Left ventricle myocardium inferior (tissue), 1 donor: ENCODE measurements at places on chromosomes 1 and 21. TPM values are rescaled to one million over a fixed set of nuclear protein-coding genes. Genes with fewer than 3 reads are reported as not detected.

The C1orf141 gene
- total RNA-seq = not detected

The TRIM58 gene
- total RNA-seq = 0.16 TPM

The SPRR2B gene
- not detected for total RNA-seq

The KRTAP23-1 gene
- not detected for total RNA-seq

The PTCH2 gene
- 0.25 TPM for total RNA-seq

The CRNN gene
- not detected for total RNA-seq

The NR0B2 gene
- 7.2 TPM for total RNA-seq

The GBP7 gene
- 0.11 TPM for total RNA-seq

- no peak for DNase-seq
These were observed 151.0 kb downstream of the CLEC20A start for GRCh38 chr1:178345807-178346206.

GRCh38 chr1:234114648-234115307 lies 210.3 kb downstream of the SLC35F3 start:
- DNase-seq = no peak

GRCh38 chr21:43854773-43855633 lies 10.0 kb upstream of the AGPAT3 start:
- no peak for DNase-seq

- no peak for DNase-seq
These were observed 11.3 kb downstream of the UBE2G2 start for GRCh38 chr21:44790368-44790767.

DNA sequence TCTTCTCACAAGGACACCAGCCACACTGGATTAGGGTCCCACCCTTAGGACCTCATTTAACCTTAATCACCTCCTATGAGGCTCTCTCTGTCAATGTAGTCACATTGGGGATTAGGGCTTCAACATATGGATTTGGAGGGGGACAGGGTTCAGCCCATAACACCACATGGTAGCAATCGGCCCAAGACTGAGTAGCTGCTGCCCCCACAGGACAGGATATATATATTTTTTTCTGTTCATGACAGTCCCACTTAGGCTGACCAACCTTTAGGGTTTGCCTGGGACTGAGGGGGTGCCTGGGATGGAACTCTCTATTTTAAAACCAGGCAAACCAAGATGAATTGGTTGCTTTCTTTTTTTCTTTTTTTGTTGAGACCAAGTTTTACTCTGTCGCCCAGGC lies 8.2 kb upstream of the ACTL8 start:
- DNase-seq = no peak

DNA sequence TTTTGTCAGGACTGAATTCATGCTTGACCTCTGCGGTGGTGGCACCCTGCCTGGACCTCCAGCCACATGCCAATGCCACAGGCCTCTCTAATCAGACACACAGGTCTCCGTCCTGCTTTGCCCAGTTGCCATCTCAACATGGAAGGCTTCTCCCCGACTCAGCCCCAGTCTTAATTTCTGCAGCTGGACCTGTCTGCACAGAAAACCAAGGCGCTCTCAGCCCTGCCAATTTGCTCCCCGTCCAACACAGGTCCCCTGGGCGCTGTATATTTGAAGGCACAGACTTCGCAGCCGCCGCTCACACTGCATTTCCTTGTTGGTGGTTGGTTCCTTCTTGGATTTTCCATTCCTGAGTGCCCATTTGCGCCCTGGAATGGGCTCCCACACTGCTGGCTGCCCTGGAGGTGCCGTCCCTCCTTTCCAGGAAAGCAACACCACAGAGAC lies 28.0 kb upstream of the PLEKHG5 start:
- no peak for DNase-seq

- no peak for DNase-seq
These were observed 137.5 kb downstream of the TOMM20 start for GRCh38 chr1:234990874-234991801.

DNA sequence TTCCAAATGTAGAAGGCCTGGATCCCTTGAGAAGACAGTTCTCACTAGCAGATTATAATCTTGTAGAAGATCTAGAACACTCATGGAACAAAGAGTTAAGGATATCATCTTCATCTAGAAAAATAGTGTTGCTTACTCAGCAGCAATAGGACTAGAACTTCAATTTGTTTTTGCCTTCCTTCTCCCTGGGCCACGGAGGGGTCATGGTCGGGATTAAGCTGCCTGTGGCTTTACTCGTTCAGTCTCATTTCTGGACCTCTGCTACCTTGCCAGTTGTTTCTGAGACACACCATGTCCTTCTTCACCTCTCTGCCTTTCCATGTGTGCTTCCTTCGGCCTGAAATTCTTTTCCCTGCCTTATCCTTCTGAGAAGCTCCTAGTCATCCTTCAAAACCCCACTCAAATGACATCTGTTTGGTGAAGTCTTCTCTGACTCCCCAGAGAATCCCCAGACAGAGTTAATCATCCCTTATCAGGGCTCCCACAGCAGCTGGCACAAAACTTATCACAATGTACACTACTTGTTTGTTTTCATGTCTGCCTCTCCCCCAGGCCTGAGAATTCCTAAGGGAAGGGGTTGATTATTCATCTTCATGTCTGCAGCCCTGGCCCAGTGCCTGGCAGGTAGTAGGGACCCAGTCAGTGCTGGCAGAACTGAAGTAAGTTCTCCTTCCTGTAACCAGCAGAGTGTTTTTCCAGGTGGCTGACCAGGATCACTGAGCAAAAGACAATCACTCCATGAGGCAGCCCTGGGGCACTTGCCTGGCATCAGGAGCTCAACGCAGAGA lies 15.5 kb upstream of the SNX27 start:
- DNase-seq = no peak

GRCh38 chr1:17599954-17600300 lies 60.4 kb downstream of the ARHGEF10L start:
- no peak for DNase-seq

GRCh38 chr1:203995228-203995627 lies 77.7 kb upstream of the SOX13 start:
- DNase-seq = no peak

DNA sequence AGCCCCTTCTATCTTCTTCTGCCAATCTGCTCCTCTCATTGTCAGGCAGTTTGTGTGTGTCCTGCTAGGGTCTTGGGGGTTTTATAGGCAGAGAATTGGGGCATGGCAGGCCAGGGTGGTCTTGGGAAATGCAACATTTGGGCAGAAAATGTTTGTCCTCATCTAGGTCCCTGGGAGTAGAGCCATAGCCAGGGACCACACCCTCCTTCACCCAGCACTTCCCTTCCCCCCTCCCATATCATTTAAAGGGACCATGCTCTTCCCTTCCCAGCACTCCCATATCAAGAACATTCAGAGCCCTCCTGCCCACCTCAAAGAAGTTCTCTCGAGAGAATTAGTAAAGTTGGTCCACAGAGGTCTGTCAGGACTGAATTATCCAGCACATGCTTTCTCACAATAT lies 41.7 kb downstream of the ZNF697 start:
- no peak for DNase-seq

- no peak for DNase-seq
These were observed 70.2 kb upstream of the GOLT1A start for GRCh38 chr1:204283711-204284651.

- DNase-seq = no peak
These were observed 250.8 kb upstream of the FGGY start for GRCh38 chr1:59046134-59046533.

GRCh38 chr1:8205771-8206170 lies 112.1 kb upstream of the SLC45A1 start:
- DNase-seq = no peak

DNA sequence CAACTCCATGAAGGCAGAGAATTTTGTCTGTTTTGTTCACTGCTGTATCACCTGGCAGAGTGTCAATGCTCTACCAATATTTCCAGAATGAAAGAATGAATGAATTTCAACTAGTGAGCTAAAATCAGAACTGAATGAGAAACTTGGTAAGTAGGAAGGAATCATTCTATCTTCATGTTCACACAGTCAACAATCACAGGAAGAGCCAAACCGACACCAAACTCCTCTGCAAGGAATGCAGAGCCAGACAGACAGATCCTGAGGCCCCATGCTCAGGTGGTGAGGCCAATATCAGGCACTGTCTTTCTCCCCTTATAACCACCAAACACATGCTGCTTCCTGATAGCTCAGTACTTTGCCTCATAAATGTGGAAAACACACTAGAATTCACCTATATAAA lies 139.1 kb downstream of the SLC45A1 start:
- DNase-seq = no peak

GRCh38 chr21:16087523-16087922 lies 357.7 kb downstream of the USP25 start:
- no peak for DNase-seq

GRCh38 chr1:223695014-223695548 lies 17.3 kb upstream of the CAPN2 start:
- DNase-seq = no peak

DNA sequence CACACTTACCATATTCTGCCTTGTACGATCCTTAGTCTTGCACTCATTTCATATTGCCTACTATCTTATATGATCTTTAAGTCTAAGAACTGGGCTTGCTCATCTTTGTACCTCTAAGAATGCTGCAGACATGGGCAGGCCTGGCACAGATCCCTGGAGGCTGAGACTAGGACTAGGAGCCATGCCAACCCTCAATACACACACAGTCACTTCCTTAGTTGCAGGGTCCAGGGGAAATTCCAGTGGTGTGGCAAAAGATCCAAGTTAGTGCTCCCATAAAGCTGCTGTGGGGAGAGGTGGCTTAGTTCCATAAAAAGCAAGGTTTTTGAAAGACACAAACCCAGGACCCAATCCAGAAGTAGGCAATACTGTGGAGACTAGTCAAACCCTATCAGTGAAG lies 59.9 kb downstream of the CYYR1 start:
- DNase-seq = no peak

DNA sequence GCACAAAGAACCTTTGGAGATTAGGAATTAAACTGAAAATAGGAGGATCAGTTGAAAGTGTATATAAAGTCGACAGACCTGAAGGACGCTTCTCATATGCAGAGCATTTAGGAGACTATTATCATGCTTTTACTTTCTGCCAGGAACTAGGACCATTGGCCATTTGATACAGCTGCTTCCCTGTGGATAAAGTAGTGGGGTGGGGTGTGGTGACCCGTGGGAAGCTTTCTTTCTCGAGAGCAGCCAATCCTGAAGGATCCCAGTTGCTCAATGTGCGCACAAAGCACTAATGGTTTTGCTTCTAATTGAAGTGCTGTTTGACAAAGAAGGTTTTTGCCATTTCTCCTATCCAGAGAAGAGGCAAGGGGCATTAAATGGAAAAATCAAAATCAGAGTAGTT lies 14.9 kb upstream of the CD55 start:
- no peak for DNase-seq

GRCh38 chr1:112778137-112778536 lies 63.0 kb upstream of the PPM1J start:
- no peak for DNase-seq

- DNase-seq = peak; percentile 50
These were observed 34.9 kb upstream of the VASH2 start for GRCh38 chr1:212915245-212916091.

GRCh38 chr1:28601696-28602095 lies 9.6 kb downstream of the RAB42 start:
- DNase-seq = no peak

DNA sequence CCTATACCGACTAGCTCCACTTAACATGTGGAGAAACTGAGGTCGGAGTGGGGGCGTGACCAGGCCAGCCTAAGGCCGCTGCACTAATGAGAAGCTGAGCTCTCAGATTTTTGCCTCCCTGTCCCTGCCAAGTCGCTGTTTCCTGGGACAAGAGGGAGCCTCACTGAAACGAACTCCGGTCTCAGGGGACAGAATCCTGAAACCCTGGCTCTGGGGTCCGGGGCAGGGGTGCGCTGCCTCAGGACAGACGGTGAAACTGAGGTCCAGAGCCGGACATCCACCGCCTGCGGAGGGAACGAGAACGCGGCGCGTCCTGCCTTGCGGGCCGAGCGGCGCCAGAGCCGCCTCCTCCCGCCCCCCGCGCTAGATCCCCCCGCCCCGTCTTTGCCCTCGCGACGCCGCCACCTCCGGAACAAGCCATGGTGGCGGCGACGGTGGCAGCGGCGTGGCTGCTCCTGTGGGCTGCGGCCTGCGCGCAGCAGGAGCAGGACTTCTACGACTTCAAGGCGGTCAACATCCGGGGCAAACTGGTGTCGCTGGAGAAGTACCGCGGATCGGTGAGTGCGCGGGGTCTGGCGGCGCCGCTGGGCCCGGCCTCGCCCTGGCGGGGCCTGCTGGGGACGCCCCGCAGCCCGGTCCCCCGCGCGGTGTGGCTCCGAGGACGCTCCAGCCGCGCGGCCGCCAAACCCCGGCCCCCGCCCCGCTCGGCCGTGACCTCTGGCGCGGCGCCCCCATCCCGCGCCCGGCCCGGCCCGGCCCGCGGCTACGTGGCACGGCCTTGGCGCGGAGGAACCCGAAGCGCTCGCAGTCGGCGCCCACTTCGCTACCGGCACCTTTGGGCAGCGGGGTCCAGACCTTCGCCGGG lies at the start of gene GPX7:
GPX7 (plus strand) TSS at position 381 of the 865 bp plus-strand sequence; CDS start at position 420, 39 bp downstream.
- peak; percentile 50 for DNase-seq

DNA sequence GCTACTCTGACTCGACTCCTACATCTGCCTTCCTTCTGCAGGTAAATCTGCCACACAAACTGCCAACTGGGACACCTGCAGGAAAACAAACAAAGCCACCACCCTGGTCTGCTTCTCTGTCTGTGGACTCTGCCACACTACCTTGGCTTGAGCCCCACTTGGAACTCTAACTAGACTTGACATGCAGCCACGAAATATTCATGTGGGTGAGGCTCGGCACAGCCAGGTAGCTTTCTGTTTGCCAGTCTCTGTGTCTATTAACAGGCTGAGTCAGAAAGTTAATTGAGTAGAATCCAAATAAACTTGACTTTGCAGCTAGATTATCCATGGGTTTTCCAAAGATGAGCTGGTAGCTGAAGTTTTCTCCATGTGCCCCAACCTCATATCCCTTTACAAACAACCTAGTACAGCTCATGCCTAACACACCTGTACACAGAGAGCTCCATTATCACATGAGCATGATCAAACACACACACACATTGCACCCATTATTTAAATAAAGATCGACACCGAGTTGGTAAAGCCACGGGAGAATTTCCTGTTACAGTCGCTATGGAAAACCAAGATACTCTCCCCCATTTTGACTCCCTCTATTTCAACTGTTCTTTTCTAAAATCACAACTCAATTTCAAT lies 808 bp downstream of the C1orf116 start:
- DNase-seq = no peak

DNA sequence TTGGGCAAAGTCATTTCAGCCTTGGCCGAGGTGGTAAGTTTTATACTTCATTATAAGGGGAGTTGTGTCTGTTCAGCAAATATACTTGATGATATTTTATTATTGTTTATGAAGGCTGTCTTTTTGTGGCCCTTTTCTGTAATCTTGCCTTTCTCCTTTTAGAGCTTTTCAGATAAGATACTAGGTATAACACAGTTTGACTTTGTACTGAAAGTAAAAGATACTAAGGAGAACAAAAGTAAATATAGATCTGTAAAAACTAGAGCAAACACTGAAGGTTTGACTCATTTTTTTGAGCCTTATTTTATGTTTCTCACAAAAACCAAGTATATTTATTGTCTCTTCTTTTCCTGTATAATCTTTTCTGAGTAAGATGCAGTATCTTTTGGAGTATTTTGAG lies 61.9 kb downstream of the KIF1B start:
- DNase-seq = no peak

GRCh38 chr1:221192055-221192454 lies 312.8 kb downstream of the HLX start:
- DNase-seq = no peak

GRCh38 chr1:78745111-78745510 lies 95.5 kb downstream of the IFI44 start:
- no peak for DNase-seq
